ENCODE measurements at places on chromosomes 7 and 10.

DNA sequence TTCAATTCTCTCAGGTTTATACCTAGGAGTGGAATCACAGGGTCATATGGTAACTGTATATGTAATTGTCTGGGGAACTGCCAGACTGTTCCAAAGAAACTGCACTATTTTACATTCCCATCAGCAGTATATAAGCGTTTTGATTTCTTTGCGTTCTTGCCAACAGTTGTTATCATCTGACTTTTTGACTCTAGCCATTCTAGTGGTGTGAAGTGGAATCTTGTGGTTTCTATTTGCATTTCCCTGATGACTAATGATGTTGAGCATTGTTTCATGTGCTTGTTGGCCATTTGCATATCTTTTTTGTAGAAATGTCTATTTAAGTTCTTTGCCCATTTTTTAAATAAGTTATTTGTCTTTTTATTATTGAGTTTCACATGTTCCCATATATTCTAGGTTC is 44.3 kb upstream of the ZC3HAV1 start:
- DNase-seq, result peak; percentile 21

DNA sequence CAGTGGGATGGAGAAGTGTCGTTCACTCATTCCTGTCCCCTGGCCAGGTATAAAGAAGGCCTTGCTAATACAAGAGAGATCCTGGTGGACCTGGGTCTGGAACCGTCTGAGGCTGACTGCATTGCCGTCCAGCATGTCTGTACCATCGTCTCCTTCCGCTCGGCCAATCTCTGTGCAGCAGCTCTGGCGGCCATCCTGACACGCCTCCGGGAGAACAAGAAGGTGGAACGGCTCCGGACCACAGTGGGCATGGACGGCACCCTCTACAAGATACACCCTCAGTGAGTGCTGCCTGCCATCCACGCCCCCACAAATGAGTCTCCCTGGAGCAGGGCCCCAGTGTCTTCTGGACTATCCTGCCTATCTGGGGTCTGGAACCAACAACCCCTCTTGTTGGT is 27.2 kb downstream of the HKDC1 start:
- no peak for DNase-seq

- no peak for DNase-seq
Measured at GRCh38 chr7:64876792-64877713, 26.0 kb upstream of the ZNF273 start.

GRCh38 chr10:29658984-29659965 is 24.5 kb upstream of the SVIL start:
- DNase-seq, result peak; percentile 100

DNA sequence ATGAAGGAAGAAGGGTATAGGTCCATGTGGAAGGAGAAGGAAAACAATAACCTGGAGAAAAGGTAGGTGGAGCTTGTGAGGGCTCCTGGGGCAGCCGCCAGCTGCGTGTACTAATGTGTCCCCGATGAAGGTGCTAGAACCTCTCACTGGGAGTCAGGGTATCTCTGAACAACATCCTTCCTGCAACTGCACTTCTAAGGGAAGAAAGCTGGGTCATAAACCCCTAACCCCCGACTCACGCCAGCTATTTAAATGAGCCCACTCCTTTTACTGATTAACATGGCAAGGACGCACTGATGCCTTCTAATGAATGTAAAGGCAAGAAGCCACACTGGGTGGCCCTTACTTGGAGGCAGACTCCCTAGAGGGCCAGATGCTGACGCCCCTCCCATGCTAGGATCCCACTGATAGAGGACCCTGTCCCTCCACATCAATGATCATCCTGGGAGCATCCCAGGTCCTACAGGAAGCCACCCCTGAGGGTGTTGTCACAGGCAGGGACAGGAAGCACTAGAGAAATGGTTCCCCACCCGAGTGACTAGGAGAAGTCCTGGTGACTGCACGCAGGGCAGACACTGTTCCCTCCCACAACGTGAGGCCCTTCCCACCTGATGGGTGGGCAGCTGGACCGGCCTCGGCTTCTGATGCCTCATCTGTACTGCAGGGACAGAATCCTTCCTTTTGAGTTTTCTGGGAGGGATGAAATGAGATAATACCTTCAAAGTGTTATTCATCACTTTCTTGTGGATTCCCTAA is 20.4 kb downstream of the JCAD start:
- no peak for DNase-seq

GRCh38 chr7:70775570-70776156 is 356.3 kb upstream of the GALNT17 start:
- DNase-seq, result no peak

- DNase-seq, result no peak
Measured at GRCh38 chr7:18626717-18627116, 131.2 kb downstream of the HDAC9 start.

GRCh38 chr7:69722843-69723242 is 124.6 kb downstream of the AUTS2 start:
- no peak for DNase-seq

DNA sequence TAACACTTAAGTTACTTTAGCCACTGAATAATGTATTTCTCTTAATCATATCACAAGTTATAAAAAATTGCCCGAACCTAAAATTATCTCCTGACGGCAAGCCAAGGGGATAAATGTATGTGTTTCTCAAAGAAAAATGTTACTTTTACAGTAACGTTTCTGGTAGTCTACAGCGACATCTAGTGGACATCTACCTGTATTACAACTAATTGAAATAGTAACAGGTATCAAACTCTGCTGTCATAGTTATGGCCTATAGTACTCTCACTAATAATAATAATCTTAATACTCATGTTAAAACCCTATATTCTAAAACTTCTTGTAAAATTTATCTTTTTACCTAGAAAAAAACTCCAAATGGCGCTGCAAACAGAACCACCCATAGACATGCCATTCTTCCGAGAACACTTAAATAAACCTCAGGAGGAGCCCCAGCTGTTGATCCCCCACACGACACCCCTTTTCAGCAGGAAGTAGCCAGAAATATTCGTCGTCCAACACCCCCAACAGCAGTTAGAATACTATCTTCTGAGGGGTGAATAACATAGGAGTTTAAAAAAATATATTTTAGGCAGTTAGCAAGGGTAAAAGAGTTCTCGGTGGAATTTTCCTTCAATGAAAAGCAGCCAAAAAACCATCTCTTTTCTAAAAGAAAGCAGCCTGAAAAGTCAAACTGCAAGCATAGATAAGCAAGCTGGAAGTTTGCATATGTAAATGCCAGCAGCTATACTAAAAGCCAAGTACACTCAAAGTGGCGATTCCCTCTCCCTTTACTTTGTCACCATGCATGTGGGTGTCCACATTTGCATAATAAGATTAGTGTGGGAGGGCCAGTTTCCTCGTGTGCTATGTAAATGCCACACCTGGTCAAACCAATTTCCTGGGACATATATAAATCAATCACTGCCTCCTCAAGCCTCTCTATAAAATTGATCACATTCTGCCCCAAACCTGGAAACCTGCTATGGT is 40.5 kb upstream of the ZNF107 start:
- no peak for DNase-seq

DNA sequence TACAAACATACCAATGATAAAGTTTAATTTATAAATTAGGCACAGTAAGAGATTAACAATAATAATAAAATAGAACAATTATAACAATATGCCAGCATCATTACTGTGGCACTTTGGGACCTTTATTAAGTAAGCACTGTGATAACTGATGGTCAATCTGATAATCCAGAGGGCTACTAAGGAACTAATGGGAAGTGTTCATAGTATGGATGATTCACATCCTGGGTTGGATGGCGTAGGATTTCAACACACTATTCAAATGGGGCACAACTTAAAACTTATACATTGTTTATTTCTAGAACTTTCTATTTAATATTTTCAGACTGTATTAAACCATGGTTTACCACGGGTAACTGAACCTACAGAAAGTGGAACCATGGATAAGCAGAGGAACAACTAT is 90.8 kb downstream of the KIF20B start:
- DNase-seq, result no peak

DNA sequence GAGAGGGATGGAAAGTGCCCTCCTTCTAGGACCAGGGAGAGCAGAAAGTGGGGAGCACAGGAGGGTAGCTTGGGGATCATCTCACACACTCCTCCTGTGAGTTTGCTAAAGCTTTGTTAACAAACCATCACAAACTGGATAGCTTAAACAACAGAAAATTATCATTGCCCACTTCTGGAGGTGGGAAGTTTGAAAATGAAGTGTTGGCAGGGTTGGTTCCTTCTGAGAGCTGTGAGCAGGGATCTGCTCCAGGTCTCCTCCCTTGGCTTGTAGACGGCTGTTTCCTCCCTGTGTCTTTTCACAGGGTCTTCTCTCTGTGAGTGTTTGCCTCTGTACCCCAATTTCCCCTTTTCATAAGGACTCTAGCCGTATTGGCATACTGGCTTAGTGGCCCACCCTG is 32.0 kb upstream of the CXCL12 start:
- no peak for DNase-seq

GRCh38 chr10:80814147-80814652 is 276.5 kb downstream of the SH2D4B start:
- DNase-seq, result no peak

GRCh38 chr10:80509403-80510161 is 28.1 kb upstream of the SH2D4B start:
- peak; percentile 98 for DNase-seq

DNA sequence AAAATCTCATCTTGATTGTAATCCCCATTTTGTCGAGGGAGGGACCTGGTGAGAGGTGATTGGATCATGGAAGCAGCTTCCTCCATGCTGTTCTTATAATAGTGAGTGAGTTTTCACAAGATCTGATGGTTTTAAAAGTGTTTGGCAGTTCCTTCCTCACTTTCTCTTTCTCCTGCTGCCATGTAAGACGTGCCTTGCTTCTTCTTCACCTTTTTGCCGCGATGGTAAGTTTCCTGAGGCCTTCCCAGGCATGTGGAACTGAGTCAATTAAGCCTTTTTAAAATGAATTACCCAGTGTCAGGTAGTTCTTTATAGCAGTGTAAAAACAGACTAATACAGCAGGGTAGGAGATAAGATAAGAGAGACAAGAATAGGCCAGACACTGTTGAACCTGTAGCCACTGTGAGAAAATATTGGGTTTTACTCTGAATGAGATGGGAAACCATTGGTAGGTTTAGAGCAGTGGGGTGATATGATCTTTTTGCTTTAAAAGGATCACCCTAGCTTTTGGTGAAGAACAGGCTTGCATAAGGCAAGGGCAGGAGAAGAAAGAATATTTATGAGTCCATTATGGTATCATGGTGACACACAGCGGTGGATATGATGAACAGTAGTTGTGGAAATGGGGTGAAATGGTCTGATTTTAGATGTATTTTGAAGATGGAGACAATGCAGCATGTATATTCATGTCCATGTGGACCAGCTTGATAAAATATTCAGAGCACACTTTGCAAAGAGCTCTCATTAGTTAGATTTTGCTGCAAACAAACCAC is 11.5 kb downstream of the OR6B1 start:
- DNase-seq, result no peak

GRCh38 chr7:98724591-98724990 is 107.5 kb downstream of the NPTX2 start:
- no peak for DNase-seq

DNA sequence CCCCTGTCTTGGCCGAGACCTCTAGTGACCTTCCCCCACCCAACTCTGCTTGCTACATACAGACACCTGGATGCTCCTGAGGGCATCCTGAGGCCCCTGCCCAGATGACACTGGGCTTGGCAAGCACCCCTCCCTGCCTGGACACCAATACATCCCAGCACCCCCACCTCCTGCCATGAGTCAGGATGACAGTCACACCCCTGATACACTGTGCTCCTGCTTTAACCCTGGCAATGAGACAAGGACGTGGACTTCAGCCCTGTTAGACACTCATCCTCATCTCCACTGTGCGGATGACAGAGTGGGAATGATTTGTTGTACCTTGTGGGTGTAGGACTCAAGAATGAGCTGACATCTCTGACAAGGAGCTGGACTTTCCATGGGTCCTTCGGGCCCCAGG is 186.3 kb upstream of the ADCY1 start:
- no peak for DNase-seq

- no peak for DNase-seq
Measured at GRCh38 chr10:47418966-47419365, 34.9 kb upstream of the ZNF488 start.

DNA sequence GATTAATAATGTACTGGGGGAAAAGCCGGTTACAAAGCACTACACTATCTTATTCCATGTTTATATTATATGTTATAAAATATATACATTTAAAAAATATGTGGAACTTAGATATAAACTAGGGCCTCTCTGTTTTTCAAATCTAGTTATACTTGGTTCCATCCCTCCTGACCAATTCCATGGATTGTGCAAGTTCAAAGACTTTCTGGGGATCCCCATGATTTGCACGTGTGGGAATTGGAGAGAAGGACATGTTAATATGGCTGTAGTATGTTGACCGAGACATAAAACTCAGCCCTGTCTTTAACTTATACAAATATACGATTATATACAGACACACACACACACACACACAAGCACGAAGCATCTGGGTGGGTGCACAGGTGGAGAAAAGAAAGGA is 18.8 kb upstream of the ECHDC3 start:
- DNase-seq, result no peak

GRCh38 chr10:97065128-97065527 is 120.6 kb downstream of the SLIT1 start:
- DNase-seq, result no peak

DNA sequence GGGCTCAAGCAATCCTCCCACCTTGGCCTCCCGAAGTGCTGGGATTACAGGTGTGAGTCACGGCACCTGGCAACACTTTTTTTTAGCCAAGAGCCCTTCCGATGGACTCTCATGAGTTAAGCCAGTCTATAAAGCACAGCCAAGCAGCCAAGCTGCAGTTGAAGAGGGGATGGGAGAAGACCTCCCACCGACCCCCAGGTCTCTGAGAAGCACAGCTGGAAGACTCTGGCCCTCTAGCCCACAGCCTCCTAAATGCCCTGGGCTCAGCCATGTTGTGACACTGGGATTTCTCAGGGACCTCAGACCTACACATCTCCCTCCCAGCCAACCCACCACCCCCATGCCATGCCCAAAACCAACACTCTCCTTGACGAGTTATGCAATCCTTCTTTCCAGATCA is 31.1 kb downstream of the CALML3 start:
- DNase-seq, result no peak

GRCh38 chr10:43117031-43117776 is 21.0 kb upstream of the CSGALNACT2 start:
- no peak for DNase-seq
